ENCODE measurements at places on chromosomes 3 and 15.

DNA sequence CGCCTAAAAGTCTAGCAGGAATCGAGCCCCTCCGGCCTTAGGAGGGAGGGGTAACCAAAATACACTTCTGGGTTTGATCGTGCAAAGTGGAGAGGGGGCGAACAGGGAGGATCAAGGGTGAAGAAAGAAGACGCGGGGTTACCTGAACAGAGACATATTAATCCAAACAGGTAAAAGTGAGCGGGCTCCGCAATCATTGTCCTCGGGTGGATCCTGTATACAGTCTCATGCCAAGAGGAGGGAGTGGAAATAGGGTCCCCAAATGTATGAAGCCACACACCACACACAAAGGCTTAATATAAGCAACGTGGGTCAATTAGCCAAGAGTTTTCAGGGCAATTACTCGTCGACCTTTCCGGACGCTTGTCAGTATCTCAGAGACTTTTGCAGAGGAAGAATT lies 749.5 kb downstream of the ROBO1 start:
- DNase-seq: no peak
- peak overlapping the region; percentile 97 for H3K4me3 ChIP-seq
- no peaks in the 10 kb centered on the region for H3K36me3 ChIP-seq
- H3K27ac ChIP-seq: peak overlapping the region; percentile 90
- H3K4me1 ChIP-seq: peaks cover 39% of the 10 kb centered on the region

DNA sequence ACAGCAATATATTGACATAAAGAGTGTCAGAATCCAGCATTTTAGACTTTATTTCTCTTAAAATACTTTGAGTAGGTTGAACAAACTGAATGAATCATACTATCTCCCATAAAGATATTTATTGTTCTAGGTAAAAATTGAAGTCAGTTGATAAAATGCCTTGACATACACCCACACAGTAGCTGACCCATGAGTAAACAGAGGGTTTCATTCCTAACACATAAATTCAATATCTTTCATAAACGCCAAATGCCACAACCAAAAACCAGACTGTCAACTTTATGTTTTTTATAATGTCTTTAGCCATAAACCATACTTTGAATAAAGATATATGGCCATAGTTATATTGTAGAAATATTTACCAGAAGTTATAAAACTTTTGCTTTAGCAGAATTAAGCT lies 742.4 kb downstream of the NAALADL2 start:
- no peaks in the 10 kb centered on the region for H3K4me1 ChIP-seq
- no peak overlapping the region for H3K27ac ChIP-seq
- no peak overlapping the region for H3K4me3 ChIP-seq
- H3K36me3 ChIP-seq: no peaks in the 10 kb centered on the region
- no peaks in the 10 kb centered on the region for H3K27me3 ChIP-seq

GRCh38 chr3:194397757-194398312 lies 1.2 kb downstream of the GP5 start:
- no peak overlapping the region for H3K27ac ChIP-seq
- peak overlapping the region; percentile 34 for H3K4me3 ChIP-seq
- H3K4me1 ChIP-seq: peaks cover 17% of the 10 kb centered on the region
- H3K27me3 ChIP-seq: peaks cover 23% of the 10 kb centered on the region
- H3K36me3 ChIP-seq: no peaks in the 10 kb centered on the region

- no peak overlapping the region for H3K27ac ChIP-seq
- no peaks in the 10 kb centered on the region for H3K4me1 ChIP-seq
- no peak overlapping the region for H3K4me3 ChIP-seq
- DNase-seq: no peak
Observed at GRCh38 chr3:69403454-69403853, 17.6 kb upstream of the FRMD4B start.

- no peaks in the 10 kb centered on the region for H3K27me3 ChIP-seq
- DNase-seq: no peak
- no peak overlapping the region for H3K27ac ChIP-seq
- H3K4me3 ChIP-seq: no peak overlapping the region
- no peaks in the 10 kb centered on the region for H3K4me1 ChIP-seq
Observed at GRCh38 chr3:139630542-139630941, 47.2 kb downstream of the NMNAT3 start.

- DNase-seq: no peak
- no peaks in the 10 kb centered on the region for H3K27me3 ChIP-seq
- H3K4me3 ChIP-seq: peak overlapping the region; percentile 19
Observed at GRCh38 chr3:71240034-71240433, 343.5 kb downstream of the FOXP1 start.

GRCh38 chr15:52822475-52822874 lies 32.3 kb upstream of the ONECUT1 start:
- no peak overlapping the region for H3K27ac ChIP-seq
- no peaks in the 10 kb centered on the region for H3K4me1 ChIP-seq
- DNase-seq: no peak
- peaks cover 12% of the 10 kb centered on the region for H3K27me3 ChIP-seq
- no peaks in the 10 kb centered on the region for H3K36me3 ChIP-seq

DNA sequence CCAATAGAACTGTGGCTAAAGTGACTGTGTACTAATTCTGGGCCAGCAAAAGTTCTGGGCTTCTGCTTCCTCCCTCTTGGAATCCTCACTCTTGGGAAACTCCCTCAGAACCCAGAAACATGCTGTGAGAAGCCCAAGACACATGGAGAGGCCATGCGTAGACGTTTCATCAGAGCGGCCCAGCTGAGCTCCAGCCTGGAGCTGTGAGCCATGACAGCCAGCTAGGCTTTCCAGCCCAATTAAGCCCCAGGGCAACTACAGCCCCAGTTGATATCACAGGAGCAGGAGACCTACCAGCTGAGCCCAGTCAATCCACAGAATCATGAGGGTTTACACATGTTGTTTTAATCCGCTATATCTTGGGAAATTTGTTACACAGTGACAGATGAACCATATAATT lies 43.6 kb upstream of the CNOT10 start:
- H3K27me3 ChIP-seq: no peaks in the 10 kb centered on the region
- no peaks in the 10 kb centered on the region for H3K4me1 ChIP-seq
- DNase-seq: no peak

GRCh38 chr3:77835921-77836320 lies 796.0 kb downstream of the ROBO2 start:
- no peak overlapping the region for H3K4me3 ChIP-seq
- H3K27ac ChIP-seq: no peak overlapping the region
- DNase-seq: no peak
- H3K36me3 ChIP-seq: no peaks in the 10 kb centered on the region
- no peaks in the 10 kb centered on the region for H3K4me1 ChIP-seq

DNA sequence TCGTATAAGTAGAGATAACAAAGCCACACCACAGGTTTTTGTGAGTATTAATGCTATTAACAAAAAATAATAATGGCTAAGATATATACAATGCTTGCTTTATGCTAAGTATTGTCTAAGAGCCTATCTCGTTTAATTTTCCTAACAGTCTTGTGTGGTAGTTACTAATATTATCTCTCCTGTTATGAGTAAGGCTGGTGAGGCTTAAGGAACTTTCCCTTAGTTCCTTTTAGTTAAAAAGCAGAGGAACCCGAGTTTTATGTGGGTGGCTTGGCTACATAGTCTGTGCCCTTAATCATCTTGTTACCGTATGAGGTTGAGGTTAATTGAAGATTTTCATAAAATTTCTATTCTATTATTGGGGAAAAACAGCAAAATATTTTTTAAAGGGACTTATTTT lies 218.4 kb downstream of the SOX2 start:
- no peaks in the 10 kb centered on the region for H3K4me1 ChIP-seq
- no peaks in the 10 kb centered on the region for H3K27me3 ChIP-seq
- no peak for DNase-seq
- H3K27ac ChIP-seq: no peak overlapping the region
- no peak overlapping the region for H3K4me3 ChIP-seq

DNA sequence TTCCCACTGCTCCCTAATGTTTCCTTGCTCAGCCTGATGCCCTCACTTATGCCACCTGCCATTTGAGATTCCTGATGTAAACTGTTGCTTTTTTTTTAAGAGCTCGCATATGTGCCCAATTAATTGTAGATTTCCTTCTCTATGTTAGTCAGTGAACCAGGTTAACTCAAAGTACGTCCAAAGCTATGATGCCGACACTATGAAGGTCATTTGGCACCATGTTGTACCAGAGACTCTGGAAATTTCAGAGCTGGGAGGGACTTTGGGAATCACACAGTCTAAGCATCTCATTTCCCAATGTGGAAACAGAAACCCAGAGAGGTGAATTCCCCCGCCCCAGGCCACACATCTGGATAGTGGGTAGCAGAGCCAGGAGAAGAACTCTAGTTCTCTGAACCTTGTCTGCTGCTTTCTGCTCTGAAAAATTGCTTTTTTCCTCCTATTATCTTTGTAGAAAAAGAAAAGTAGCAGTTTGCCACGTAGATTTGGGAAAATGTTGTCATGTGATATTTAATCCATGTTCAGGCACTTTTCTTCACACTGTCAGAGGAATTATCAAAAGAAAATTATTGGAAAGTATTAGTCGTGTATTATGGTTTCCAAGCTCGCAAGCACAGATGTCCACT lies 38.5 kb upstream of the TNFAIP8L3 start:
- H3K4me3 ChIP-seq: no peak overlapping the region
- no peaks in the 10 kb centered on the region for H3K27me3 ChIP-seq
- peak overlapping the region; percentile 73 for H3K27ac ChIP-seq

GRCh38 chr3:9291821-9292410 lies 42.5 kb upstream of the SRGAP3 start:
- no peaks in the 10 kb centered on the region for H3K27me3 ChIP-seq
- no peak overlapping the region for H3K27ac ChIP-seq
- H3K4me1 ChIP-seq: no peaks in the 10 kb centered on the region
- no peak for DNase-seq
